Endothelial cell of umbilical vein (primary cell): ENCODE measurements at places on chromosomes 3 and 15. TPM values are rescaled to one million over a fixed set of nuclear protein-coding genes. Genes with fewer than 3 reads are reported as not detected.
A peak's percentile ranks its signal among the peaks of the same experiment; 100 is the strongest.

GRCh38 chr15:63610209-63610841 lies 13.1 kb downstream of the FBXL22 start:
- DNase-seq = peak; percentile 85

EHHADH gene
- polyA plus RNA-seq = 0.88 and 1.3 TPM in 2 replicates

GRCh38 chr3:71628522-71628921 lies 45.0 kb upstream of the FOXP1 start:
- no peak for DNase-seq

- DNase-seq = no peak
Measured at GRCh38 chr15:68366314-68366713, 65.6 kb downstream of the ITGA11 start.

C15orf62 gene
- 0.12 and 0.16 TPM in 2 replicates for polyA plus RNA-seq

- no peak for DNase-seq
Measured at GRCh38 chr3:52182196-52182595, 15.8 kb upstream of the ALAS1 start.

DNA sequence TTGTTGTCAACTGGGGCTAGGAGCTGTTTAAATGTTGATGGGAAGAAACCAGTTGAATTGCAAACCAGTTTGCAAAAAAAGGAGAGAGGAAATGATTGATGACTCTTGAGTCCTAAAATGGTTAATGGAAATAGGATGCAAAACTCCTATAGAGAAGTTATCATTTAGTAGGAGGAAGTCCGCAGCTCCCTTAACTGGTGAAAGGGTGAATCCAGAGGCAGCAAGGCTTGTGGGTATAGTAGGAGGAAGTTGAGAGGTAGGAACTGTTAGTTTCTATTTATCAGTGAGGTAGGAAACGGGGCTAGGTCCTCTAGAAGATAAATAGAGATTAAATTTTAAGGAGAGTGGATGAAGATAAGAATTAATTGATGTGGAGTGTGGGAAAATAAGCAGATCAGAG lies 15.4 kb downstream of the IREB2 start:
- no peak for DNase-seq

- DNase-seq = no peak
Measured at GRCh38 chr3:52714335-52715302, 8.7 kb downstream of the SPCS1 start.

IMPG2 gene
- 0.30 and 0.39 TPM in 2 replicates for polyA plus RNA-seq

DNA sequence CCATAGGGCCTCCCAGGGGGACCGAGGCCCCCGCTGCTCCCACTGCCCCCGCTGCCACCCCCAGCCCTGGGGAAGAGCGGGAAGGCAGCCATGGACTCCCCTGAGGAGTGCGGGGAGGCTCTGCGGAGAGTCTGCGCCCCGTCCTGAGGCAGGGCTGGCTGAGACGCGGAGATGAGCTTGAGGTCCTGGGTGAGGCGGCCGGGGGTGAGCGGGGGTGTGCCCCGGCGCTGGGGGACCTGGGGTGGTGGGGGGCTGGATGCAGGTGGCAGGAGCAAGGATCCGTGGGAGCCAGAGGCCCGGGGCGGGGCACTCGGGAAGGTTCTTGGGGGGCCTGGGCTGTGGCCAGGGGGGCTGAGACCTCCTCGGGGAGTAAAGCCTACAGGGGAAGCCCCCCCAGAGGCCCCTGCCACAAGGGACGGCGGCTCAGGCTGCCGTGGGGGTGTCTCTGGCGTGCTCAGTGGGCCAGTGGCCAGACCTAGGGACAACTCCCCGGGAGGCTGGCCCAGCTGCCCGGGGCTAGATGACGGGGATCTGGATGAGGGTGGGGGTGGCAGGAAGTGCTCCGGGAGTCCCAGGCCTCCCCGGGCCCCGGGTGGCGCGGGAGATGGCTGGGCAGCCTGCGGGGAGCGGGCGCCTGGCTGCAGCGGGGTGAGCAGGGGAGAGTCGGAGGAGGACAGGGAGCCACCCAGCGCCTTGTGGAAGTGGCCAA lies 45.9 kb downstream of the HCN4 start:
- no peak for DNase-seq

TRH gene
- not detected in 2 replicates for polyA plus RNA-seq

CHDH gene
- polyA plus RNA-seq = 0.02 and 0.06 TPM in 2 replicates

PDCD7 gene
- 11.1 and 12.1 TPM in 2 replicates for polyA plus RNA-seq

CHRFAM7A gene
- 1.2 and 1.5 TPM in 2 replicates for polyA plus RNA-seq
